Activated CD4-positive, CD25-positive, alpha-beta regulatory T cell treated with anti-CD3 and anti-CD28 coated beads, Interleukin-2, amount 50 U/mL, for 24 hours (primary cell): ENCODE measurements at places on chromosomes 2 and 18.

- no peak for ATAC-seq
These were observed 342.4 kb downstream of the AKAIN1 start for GRCh38 chr18:4854671-4855070.

GRCh38 chr2:207724113-207724512 is 12.7 kb downstream of the CCNYL1 start:
- ATAC-seq, result no peak

DNA sequence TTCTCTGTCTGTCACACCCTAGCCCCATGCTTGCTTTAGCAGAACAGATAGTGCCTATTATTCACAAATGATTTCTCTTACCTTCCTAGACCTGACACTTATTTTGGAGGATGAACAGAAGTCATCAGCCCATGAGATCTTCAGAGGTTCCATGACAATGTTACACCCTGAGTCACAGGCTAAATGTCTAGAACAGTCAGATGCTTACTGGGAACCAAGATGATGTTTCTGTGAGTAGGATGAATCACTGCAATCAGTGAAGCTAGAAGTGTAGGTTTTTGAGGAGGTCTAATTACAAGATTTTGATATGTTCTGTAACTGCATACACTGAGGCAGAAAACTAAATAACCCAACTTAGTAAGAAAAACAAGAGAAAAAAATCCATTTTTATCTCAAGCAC is 123.0 kb upstream of the THUMPD2 start:
- peak; percentile 87 for ATAC-seq

DNA sequence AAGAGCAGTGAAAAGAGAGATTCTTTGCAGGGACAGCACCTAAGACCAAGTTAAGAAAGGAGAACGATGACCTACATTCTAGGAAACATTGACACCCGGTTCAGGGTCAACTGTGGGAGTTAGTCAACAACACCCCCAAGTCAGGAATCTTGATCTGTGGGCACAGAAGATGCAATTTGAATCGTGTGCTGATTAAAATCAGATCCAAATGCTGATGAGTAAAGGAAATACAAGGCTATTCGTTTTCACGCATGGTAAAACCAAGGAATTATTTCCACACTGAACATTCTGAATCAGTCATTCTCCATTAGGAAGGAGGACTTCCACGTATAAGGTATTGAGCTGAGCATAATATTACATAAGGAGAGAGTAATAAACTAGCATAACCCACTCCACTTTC is 124.2 kb downstream of the COPS8 start:
- ATAC-seq, result no peak

DNA sequence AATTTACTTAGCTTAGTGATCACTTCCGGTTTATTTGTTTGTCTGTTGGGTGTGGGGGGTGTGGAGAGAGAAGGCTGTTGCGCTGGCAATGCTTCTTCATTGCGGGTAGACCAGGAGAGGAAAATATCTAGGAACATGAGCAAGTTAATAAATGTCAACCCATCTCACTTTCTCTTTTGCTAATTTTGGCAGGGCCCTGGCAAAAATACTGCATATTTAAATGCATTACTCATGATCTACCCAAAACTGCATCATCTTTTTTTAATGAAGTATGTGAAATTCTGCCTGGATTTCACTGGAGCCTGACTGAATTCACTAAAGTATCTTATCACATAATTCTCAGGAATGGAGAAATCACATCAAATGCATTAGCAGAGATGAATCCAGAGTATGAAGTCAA is 1131.0 kb upstream of the NXPH2 start:
- ATAC-seq, result no peak

DNA sequence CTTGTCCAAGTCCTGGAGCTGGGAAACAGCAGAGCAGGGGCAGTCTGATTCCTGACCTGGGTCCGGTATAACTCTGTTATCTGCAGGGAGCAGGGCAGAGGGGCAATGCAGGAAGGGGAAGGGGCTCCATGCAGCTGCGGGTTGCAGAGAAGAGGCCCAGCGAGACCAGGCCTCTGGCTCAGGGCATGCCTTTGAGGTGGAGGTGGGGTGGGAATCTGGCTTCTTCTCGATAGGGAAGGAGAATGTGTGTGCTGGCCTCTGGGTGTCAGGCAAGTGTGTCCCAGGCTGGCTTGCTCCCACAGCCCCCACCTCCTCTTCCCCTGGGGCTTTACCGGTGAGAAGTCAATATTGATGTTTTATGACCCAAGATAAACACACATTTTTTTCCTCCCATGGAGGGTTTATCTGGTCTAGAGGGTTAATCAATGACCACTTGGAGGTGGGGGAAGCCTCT is 187.1 kb upstream of the HAAO start:
- no peak for ATAC-seq

DNA sequence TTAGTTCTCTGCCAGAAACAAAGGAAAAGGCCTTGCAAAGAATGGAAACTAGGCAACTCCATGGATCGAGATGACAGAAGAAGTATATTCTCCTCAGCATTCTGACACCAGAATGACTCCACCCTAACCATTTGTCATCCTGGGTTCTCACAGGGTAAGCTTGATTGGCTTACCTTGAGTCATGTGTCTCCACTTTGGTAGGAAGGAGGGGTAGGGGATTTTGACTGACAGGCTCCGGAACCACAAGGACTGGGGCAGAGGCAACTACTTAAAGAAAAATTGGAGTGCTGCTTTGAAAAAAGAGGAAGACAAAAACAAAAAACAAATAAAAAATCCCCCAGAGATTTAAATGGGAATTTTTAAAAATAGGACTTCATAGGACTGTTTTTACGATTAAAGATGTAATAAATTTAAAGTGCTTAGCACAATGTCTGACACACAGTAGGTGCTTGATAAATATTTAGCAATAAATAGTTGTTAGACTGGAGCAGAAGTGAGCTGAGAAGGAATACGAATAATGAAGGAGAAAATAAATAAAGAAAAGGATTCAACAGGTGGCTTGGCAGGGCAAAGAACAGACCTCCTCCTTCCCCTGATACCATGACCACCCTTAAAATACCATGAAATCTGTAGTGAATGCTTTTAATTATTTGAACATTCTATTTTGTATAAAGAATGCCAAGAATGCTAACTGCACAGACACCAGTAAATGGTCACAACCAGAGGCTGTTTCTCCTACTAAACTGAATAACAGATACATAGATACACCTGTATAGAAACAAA is 230.2 kb downstream of the CDCA7 start:
- ATAC-seq, result no peak

GRCh38 chr18:10152475-10152874 is 238.7 kb downstream of the VAPA start:
- no peak for ATAC-seq

- ATAC-seq, result no peak
These were observed 154.2 kb downstream of the ATAD2B start for GRCh38 chr2:23772684-23773083.

DNA sequence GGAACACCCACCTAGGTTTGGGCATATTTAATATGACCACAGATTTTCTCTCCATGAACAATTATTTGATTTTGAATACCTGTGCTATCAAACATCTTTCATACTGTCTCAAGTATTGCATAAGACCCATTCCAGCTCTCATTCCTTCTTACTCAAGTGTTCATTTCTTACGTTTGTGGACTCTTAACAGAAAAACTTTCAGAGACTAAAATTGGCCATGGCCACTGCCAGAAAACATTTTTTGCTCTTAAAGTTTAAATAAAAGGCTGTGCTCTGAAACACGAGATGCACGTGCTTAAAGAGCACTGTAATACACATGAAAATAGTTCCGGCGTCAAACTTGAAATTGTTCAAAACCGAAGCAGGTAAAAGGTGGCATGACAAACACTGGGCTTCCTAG is 89.3 kb downstream of the LIMS1 start:
- ATAC-seq, result no peak

DNA sequence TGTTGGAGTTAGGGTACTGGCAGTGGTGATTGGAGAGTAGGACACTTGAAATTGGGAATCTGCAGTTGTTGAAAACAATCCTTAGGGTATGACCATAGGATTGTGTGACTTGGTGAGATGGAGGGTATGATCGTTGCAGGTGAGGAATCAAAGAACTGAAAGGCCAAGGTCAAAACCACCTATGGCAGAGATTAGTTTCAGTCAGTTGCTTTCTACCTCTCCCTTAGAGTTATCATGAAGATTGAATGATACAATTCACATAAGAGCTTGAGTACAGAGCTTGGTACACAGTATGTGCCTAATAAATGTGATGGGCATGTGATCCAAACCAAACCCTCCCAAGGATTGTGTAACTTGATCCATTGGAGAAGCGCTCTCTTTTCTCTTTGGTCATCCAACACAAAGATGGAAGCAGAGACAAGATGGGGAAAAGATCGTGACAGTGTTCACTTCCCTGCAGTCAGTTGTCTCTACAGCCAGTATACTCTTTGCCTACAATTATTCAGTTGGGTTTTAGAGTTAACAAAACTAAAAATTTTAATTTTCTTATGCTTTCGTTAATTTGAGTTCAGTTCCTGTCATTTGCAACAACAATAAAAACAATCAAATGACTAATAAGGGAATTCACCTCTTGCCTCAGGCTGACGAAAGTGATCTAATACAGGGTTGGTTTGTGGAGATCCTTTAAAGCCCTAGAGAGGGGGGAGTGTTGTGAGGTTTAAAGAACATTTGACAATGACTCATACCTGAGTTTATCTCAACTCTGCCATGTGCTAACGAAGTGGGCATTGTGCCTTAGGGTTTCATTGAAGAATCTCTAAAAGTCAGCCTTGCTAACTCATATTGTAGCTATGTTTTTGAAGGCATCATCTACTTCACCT is 14.8 kb upstream of the SMAD2 start:
- peak; percentile 98 for ATAC-seq

GRCh38 chr18:13558124-13558523 is 168.2 kb downstream of the FAM210A start:
- no peak for ATAC-seq

DNA sequence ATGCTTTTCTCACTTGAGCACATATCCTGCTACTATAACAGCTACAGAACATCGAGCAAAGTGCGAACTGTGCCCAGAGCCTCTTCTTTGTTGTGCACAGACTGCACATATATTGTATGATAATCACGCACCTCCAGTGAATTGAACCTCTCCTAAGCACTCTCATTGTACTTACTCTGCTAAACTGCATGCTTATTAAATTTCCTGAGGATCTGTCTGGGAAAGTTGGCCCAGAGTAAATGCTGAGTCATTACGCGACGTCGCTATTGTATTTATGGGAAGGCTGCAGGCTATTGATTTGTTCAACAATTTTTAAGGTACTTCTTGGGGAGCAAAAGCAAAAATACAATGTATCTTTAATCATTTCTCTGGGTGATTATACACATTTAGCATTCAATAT is 399.6 kb upstream of the DSEL start:
- no peak for ATAC-seq

DNA sequence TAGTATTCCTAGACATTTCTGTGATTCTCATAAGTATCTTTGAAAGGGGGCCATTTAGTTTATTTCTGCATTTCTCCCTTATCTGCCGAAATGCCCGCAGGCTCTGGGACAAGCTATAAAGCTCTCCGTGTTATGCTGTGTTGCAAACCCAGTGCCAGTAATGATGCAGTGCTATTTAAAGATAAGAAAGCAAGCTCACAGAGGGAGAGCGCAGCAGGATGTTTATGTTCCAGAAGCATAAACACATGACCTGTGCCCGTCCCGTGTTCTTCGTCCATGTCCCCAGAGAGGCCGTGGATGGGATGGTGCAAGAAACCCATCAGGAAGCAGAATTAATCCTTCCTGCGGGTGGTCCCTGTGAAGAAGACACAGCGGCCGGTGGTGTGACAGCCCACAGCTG is 99.4 kb downstream of the NEDD4L start:
- ATAC-seq, result no peak

- no peak for ATAC-seq
These were observed 125.1 kb downstream of the ATL2 start for GRCh38 chr2:38251940-38252339.

- ATAC-seq, result no peak
These were observed 14.6 kb upstream of the NAPG start for GRCh38 chr18:10511236-10511635.

DNA sequence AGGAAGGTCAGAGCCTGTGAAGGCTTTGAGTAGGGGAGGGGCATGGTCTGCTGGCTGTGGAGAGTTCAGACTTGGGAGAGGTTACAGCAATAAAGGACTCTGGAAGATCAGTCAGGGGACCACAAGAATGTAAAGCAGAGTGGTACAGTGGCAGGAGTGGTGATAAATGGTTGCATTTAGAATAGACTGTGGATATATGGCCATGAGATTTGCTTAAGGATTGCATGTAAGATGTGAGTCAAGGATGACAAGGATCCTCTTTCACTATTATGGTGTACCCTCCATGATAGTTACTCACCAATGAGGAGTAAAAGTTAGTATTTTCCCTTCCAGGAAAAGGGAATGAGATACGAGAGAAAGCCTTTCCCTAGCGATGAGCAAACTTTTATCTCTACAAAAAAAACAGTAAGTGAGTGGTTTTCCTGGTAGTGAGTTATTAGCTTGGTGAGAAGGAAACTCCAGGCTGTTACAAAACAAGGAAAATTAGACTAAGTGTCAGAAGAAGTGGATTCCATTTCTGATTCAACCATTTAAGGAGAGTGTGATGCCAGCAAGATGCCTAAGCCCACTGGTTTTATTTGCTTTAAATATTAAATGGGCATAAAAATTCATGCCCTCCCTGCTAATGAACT is 818.0 kb upstream of the ACVR2A start:
- no peak for ATAC-seq

GRCh38 chr2:28310107-28310506 is 82.6 kb upstream of the FOSL2 start:
- no peak for ATAC-seq

GRCh38 chr2:64273524-64274398 is 129.5 kb upstream of the PELI1 start:
- ATAC-seq, result peak; percentile 80

GRCh38 chr2:58834404-58834803 is 593.3 kb upstream of the FANCL start:
- ATAC-seq, result no peak

GRCh38 chr18:59270689-59271257 is 2.5 kb downstream of the RAX start:
- no peak for ATAC-seq

DNA sequence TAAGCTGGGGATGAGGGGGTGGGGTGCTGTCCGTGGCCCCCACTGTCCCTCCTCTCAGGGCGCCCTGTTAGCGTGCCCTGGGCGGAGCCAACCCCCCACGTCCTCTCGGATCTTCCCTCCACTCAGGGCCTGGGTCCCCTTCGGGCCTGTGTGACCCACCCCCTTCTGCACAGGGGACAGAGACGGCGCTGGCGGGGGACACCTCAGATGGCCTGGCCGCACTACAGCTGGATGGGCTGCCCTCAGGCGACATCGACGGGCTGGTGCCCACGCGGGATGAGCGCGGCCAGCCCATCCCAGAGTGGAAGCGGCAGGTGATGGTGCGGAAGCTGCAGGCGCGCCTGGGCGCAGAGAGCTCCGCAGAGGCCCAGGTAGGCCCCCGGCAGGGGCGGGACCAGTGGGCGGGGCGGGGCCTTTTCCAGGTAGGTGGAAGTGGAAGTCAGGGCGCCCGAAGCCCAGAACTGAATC is 9.9 kb upstream of the KLHL30 start:
- ATAC-seq, result no peak

- ATAC-seq, result no peak
These were observed 29.8 kb upstream of the MYO3B start for GRCh38 chr2:170148161-170148560.

- ATAC-seq, result no peak
These were observed 35.5 kb downstream of the GKN2 start for GRCh38 chr2:68917034-68917718.

GRCh38 chr2:86794861-86795260 is 4.1 kb upstream of the CD8A start:
- no peak for ATAC-seq

- no peak for ATAC-seq
These were observed 7.6 kb downstream of the TRIP12 start for GRCh38 chr2:229914171-229914570.
